ENCODE measurements at places on chromosomes 7 and 10.

DNA sequence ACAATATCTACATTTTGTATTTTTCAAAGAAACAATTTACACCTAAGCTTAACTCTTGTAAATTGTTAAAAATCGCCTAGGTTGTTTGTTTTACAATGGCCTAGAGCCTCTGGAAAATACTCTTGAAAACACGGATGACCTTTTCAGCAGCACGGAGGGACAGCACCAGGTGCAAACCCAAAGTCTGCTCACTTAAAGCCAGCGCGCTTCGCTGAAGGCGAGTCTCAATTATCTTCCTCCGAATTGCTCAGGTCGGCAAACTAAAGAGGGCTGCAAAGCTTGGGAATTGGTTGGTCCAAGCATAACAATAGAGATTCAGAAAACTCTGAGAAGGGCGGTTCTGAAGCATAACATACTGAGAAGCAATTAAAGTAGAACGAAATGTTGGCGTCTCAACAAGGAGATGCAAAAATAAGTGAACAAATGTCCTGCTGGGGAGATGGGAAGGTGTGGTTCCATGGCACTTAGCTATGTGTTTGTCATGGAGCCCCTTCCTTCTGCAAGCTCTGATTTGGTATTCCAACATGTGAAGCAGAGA lies 139.9 kb upstream of the PITRM1 start:
- no peak for DNase-seq

DNA sequence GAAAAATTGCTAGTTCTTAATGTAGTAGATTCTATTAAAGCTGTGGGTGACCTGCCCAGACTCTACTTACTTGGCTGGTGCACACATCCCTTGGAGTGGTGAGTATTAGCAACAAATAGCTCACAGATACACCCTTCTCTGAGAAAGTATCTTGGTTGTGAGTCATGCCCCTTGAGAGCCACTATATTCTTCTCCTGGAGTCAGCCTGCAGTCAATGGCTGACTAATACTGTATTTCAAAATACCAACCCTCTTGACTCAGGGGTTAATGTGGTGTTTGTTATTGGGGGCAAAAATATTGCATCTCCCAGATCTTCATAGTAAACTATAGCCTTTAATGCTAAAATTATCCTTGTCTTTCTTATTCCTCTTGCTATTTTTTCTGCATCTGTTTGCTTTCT lies 354.9 kb downstream of the BMPER start:
- DNase-seq = no peak

GRCh38 chr10:132606536-132607316 lies 69.1 kb downstream of the INPP5A start:
- DNase-seq = no peak

DNA sequence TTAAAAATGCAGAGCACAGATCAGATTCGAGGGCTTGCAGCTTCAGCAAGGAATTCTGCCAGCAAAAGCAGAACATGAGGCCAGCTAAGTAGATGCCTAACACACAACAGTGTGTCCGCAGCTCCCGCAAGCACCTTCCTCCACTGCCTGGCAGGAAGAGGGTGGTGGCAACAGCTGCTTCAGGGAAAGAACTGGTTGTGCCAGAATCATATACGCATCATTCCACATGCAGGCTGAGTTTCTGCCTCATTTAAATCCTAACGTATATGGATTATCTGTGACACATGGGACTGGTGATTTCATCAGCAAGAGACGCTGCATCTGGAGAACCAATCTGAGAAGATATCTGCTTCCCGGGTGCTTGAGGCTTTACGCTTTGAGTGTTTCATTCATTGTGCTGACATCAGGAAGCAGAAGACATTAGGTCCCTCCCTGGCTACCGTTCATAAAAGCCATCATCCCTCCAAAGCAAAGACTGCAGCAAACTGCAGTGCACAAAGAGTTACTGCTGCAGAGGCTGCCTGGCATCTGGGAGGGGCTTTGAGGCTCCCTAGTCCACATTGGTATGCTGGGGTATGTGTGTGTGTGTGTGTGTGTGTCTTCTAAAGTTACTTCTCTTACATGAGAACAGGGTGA lies 78.8 kb downstream of the FAM13C start:
- DNase-seq = no peak

- no peak for DNase-seq
Measured at GRCh38 chr7:120743128-120743527, 114.8 kb downstream of the TSPAN12 start.

GRCh38 chr10:128922619-128923196 lies 544.3 kb upstream of the MGMT start:
- DNase-seq = no peak

GRCh38 chr7:24756545-24757352 lies 515 bp downstream of the GSDME start:
- no peak for DNase-seq

DNA sequence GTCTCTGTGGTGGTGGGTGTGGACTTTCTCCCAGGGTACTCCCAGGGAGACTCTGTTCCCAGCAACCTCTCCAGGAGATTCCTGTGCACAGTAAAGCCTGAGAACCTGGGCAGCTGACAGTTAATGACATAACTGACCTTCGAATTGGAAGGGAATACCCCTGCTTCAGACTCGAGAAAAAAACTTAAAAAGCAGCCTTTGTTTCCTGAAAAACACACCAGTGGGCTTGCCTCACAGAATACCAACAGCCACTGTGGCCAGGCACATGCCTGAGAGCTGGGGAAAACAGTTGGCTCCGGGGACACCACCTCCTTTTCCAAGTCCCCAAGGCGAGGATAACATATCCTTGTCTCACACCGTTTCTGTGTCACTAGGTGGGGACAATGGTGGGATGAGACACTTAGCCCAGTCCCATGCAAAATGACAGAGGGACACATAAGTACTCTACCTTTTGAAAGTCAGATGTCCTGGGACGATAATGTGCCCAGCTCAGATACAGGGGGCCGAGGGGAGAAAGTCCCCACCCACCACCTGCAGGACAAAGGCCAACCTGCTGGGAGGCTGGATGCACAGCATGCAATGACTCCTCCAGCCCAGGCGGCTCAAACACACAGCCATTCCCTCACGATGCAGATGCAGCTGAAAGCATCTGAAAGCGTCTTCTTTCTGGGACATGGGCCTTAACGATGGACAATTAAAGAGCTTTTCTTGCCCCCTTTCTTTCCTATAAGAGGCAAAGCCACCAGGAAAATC lies 65.6 kb downstream of the HIPK2 start:
- no peak for DNase-seq

GRCh38 chr7:37323966-37324365 lies 124.7 kb downstream of the ELMO1 start:
- no peak for DNase-seq

DNA sequence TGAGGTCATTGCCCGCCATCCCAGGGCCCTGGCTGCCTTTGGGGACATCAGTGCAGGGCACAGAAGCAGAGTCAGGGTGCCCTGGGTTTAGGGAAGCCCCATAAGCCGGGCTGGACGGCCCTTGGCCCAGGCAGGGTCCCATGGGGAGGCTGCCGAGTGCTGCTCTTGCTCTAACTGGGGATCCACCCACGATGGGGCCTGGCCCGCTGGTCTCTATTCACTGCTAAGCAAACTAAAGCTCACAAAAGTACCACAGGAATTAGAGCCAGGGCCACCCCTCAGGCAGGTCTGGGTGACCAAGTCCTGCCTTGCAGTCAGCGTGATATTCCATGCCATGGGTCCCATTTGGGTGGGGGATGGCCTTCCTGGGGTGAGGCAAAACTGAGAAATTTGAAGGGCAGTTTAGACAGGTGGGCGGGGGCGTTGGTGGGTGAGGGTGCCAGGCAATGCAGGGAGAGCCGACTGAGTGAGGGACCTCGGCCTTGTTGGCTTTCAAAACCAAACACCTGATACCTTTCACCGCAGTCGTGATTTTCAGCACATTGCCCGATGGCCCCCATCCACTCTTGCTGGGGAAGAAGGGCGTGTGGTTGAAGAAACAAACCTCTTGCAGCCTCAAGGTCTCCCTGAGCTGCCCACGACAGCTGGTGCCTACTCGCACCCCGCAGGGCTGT lies 92.8 kb upstream of the PPIF start:
- no peak for DNase-seq

DNA sequence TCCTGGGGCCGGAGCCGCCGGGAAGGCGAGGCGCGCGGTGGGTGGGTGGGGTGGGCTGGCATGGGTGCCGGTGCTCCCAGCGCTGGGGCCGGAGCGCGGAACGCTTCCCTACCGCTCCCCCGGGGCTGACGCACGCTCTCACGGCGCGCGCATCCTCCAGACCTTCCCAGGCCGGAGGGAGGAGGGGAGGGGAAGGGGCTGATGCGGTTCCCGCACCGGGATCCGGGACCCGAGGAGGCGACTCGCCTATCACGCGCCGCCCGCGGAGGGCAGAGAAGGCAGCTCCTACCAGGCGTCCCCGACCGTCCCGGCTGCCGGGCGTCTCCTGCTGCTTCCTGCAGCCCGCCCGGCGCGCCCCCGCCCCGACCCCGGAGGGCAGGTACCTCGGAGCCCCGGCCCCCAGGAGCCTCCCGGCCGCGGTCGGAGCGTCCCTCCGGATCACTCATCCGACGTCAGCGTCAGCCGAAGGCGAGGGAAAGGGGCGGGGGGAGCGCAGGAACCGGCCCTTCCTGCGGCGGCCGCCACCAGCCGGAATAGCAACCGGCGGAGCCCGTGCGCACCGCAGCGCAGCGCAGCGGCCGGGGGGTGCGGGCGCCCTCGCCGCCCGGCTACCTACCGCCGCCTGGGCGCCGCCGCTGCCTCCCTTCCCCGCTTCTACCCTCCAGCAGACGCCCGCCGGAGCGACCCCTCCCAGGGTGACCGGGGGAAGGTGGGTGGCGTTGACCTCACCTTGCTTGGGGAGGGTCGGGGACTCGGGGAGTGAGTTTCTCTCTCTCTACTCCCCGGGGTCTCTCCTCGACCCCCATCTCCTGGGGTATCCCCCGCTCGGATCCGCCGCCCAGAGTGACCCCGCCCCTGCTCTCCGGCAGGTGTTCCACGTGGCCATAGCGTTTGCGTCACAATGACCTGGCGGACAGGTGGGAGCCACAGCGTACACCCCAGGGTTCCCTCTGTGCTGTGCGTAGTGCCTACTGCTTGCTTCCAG lies at the start of gene ICA1:
ICA1 (minus strand) TSS at position 457 of the 985 bp plus-strand sequence. CDS start 26,241 bp downstream, outside the sequence.
- DNase-seq = no peak

DNA sequence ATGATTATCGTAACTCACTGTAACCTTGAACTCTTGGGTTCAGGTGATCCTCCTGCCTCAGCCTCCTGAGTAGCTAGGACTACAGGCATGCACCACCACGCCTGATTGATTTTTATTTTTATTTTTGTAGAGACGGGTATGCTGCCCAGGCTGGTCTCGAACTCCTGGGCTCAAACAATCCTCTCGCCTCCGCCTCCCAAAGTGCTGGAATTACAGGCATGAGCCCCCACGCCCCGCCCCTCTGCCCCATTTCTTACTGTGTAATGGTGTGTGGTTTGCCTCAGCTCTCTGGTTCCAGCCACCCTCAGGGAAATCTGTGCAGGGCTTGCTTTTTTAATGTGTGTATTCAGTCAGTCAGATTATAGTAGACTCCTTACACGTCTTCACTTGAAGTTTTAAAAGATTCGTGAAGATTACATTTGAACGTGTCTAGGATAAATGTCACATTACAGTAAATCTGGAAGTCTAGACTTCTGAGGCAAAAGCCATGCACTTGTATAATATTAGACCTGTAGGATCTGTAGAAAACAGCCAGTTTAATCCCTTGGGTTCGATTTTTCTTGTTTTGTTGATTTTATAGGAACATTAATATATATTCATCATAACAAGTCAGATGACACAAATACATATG lies 276.2 kb downstream of the CAMK1D start:
- no peak for DNase-seq

DNA sequence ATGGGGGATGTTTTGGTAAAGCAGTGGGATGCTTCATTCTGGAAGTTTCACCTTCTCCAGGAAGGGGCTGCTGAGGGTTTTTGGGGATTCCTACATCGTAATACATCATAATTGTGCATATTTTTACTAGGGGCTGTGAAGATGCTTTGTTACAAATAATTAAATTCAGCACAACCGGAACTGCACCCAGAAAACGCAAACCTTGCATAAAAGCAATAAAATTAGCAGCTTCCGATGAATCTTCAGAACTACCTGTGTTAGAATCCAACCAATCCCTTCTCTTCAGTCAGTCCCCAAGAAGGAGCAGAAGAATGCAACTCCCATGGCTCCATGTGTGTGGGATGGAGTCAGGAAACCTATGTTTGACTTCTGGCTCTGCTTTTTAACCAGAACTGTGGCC lies 48.4 kb upstream of the HMX3 start:
- DNase-seq = no peak

GRCh38 chr7:99011706-99012404 lies 132.1 kb downstream of the SMURF1 start:
- DNase-seq = no peak

DNA sequence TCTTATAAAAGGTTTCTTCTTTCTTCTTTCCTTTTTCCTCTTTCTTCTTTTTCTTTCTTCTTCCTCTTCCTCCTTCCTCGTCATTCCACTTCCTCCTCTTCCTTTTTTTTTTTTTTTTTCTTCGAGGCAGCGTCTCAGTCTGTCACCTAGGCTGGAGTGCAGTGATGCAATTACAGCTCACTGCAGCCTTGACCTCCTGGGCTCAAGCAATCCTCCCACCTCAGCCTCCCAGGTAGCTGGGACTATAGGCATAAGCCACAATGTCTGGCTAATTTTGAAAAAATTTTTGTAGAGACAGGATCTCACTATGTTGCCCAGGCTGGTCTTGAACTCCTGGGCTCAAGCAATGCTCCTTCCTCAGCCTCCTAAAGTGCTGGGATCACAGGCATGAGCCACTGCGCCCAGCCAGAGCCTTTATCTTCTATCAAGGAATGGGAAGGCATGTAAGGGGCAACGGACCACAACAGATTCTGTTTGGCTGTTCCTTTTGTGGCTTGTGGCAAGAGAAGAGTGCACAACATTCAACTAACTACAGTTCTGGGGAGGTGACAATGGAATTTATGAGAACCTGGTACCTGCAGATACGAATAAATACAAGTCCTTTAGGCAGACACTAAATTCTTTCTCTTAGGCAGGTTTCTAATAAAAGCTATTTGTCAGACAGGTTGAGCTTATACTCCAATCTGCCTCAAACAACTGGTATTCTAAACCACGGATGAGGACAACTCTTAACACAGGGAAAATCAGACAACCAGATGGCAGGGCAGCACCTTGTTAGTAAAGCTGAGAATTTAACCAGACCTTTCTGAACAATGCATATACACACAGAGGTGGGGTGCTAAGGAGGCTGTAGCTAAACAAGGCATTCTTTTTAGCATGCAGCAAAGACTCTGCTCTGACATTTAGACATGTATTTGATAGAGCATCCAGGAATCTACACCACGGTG lies 100.3 kb downstream of the DOCK4 start:
- DNase-seq = no peak

Data from stimulated activated CD4-positive, alpha-beta T cell treated with anti-CD3 and anti-CD28 coated beads, Interleukin-12 subunit alpha, Interleukin-12 subunit beta, amount 100 ng/mL, for 24 hours (primary cell).